LoVo (cell line): ENCODE measurements at places on chromosomes 11 and 22.

DNA sequence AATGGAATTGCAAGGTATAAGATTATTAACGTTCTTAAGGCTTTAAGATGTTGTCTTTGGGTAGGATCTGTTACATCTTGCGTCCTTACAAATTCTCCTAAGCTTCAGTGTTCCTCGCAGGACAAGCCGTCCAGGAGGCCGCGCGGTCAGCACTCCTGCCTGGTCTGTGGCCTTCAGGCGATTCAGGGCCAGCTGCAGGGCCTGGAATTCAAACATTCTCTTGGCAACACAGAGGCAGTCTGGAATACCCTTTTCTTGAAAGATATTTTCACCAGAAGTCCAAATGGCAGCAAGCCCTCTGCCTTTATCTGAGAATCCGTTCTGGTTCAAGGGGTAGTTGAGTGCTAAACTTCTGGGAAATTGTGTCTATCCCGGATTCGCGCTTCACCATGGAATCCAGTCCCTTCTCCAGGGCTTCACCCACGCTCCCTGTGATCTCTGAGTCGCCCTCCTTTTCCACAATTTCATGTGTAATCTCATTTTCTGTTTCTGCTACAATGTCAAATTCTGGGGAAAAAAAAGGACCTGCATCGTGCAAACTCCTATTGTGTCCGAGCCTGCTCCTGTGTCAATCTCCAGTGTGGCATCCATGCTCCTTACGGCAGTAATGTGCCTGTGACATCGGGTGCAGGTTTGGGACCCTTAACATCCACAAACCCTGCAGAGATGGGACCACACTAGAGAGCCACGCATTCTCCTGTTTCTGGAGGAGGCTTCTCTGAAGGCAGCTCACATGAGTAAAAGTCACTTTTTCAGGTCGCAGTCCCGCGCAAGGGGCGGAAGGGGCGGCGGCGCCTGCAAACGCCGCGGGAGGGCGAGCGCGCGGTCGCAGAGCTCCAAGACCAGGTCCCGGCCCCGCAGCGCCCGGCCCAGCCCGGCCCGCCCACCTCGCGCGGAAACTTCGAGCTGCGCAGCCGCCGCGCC, 25.4 kb upstream of the SORL1 start:
- peak; percentile 47 for DNase-seq

- no peak for DNase-seq
These were observed 87.7 kb downstream of the GRAMD1B start for GRCh38 chr11:123517559-123518364.

- no peak for DNase-seq
These were observed 288 bp upstream of the KRTAP5-8 start for GRCh38 chr11:71537537-71537936.

GRCh38 chr11:114074546-114075343, 15.2 kb downstream of the ZBTB16 start:
- no peak for DNase-seq
